ENCODE measurements at places on chromosomes 3 and 15.

GRCh38 chr15:32885713-32886112 is 167.9 kb downstream of the GREM1 start:
- DNase-seq, result no peak

DNA sequence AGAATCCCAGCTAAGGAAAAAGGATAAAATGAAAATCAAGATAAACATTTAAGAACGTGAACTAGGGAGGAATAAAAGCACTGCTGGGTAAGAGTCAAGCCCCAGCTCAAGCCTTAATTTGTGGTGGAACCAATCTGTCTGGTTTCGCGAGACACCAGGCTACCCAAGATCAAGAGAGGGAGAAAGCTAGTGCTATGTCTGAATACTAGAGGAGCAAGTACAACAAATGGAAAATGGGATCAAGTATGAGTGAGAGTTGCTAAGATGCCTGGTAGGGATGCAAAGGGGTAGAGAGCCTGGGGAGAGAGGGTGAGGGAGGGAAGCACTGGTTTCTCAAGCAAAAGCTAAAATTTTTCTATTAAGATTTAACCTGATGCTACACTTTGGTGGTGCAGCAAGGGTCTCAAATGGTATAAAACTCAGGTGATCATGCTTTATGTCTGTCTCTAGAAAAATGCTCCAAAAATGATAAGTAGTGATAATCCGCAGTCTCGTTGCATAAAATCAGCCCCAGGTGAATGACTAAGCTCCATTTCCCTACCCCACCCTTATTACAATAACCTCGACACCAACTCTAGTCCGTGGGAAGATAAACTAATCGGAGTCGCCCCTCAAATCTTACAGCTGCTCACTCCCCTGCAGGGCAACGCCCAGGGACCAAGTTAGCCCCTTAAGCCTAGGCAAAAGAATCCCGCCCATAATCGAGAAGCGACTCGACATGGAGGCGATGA is 1.7 kb upstream of the SETD5 start:
- DNase-seq, result no peak

DNA sequence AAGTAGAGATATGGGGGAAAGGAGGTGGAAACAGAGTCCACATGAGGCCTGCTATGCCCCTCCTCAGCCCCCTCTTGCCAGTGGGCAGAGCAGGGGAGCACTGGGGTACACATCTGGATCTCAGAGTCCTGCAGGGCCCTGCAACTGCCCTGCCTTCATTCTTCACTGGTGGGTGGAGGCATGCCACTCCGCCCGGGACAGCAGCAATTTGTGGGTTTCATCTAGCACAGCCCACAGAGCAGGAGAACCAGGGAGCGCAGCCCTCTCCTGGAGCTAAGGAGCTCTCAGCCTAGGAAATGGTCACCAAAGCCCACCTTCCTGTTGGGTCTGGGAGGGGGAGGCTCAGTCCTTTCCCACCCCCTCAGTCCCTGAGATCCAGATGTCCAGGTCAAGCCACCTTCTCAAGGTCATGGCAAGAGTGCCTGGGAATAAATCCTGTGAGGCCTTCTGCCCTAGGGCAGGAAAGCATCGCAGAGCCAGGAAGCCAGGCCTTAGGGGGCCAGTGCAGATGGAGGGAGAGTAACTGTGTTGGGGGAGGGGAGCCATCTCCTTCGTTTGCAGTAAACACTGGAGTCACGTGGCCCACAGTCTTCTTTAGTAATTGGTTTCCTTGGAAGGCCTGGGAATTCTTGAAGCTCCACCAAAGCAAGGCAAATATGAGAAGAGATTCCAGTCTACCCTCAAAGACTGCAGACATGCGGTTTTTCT is 31.0 kb downstream of the ANP32A start:
- no peak for DNase-seq

DNA sequence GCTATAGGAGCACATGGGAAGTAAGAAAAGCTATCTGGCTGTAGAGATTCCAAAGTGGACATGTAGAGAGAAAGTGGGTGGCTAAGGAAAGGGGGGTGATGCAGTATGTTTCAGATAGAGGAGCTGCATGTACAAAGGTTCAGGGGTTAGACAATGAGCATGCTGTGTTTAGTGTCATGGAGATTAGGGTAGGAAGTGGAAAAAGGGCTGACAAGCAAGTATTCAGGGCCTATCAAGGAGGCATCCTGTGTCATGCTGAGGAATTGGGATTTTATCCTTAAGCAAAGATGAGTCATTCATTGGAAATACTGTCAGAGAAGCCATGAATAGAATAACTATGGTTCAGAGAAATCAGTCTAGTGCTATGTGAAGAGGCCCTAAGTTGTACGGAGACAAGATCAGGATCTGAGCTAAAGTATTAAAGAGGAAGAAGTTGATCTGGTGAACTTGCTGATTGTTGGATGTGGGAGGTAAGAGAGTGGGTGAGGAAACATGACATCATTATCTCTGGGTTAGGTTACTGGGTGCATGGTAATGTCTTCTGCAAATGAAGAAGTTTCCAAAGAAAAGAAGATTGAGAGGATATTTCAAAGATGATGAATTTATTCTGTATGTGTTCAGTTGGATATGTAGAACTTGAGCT is 176.7 kb upstream of the GOLIM4 start:
- no peak for DNase-seq

- DNase-seq, result no peak
Measured at GRCh38 chr15:78146425-78147154, 2.6 kb upstream of the IDH3A start.

GRCh38 chr3:138542977-138543376 is 51.1 kb downstream of the CEP70 start:
- no peak for DNase-seq

DNA sequence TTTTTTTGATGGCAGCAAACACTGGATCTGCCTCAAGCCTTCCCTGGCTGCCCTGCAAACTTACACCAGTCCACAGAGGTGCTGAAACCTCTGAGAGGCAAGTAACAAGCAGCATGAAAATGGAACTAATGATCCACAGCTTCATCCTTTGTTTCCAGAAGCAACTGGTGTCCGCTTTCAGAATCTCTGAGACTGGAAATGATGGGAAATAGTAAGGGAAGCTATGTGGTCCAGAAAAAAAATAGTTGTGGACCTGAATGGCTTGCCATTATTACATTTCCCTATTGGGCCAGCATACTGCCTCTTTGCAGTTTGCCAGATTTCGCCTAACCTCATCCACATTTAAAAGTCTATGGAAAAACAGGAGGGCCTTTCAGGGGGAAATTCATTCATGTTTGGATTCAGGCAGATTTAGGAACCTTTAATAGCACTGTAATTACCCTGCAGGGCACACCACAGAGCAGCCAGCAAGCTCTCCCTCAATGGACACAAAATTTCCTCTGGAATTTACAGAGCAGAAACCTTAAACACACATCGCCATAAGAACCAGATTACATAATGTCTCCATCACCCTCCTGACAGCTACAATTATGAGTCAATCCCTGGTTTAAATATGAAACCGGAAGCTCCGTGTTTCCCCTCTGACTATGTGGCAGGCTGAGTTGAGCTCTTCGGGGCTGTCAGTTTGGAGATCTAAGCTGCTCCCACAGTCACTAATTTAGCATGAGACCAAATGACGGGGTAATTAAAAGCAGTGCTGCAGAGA is 134.4 kb downstream of the TMCO5A start:
- no peak for DNase-seq

GRCh38 chr3:152405915-152406802 is 137.4 kb downstream of the MBNL1 start:
- peak; percentile 61 for DNase-seq

DNA sequence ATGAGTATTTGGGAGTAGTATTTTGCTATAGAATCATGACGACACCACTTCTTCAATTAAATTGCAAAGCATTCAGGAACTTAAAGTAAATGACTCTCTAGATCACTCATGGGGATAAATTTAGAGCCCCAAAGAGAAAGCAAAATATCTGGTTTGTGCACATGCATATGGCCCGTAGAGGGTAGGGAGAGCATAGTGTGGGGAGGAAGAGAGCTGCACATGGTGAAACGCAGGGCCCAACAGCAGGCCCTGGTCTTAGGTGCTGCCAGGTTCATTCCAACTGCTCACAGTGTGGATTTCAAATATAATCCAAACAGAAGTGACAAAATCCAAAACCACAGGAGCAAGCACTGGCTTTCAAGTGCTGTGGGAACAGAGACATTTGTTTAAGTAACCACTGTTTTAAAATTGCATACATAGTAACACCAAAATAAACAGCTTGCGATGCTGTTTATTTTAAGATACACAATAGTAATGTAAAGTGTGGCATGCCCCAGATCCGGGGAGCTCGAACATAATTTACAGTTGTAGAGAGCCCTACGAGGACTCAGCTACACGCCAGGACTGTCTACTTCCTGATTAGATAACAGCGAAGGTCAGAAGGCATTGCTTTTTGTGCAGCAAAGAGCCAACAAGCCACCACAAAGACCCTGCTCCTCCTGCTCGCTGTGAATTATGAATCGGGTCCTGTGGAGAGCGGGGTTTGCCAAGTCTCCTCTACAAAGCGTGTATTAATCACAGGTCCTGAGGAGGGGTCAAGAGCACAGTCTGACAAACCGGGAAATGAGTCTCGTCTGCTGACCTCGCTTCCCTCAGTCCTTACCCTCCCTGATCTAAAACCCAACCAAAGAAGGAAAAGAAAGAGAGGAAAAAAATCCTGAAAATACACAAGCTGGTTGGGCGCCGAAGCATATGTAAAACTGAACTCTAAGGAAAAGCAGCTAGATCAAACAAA is 80.6 kb downstream of the MEIS2 start:
- DNase-seq, result no peak

DNA sequence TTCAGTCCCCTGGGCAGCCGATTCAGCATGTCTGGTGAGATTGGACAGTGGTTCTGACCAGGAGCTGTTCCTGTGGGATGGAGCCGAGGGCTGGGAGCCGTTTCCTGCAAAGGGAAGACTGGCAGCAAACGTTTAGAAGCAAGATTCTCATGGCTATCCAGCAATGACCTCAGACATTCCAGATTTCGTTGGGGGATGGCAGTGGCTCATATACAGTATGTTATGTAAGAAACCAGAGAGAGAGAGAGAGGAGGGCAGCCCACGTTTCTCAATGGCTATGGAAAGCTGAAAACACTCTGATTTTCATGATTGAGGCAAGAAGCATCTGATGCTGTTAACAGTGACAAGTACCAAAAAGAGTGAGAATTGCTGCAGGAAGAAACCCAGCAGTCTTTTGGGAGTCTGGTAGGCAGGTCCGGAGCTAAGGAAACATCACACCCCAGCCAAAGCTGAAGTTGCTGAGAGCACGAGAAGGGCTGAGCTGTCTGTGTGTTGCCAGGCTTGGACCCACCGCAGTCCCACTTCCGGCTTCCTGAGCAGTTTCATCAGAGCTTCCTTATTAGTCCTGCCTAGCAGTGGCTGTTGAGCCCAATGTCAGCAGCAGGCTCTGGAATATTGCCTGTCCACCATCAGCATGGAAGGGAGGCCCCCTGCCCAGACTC is 25.6 kb upstream of the VPS8 start:
- peak; percentile 57 for DNase-seq

GRCh38 chr3:53820084-53820483 is 26.1 kb downstream of the CHDH start:
- DNase-seq, result no peak

DNA sequence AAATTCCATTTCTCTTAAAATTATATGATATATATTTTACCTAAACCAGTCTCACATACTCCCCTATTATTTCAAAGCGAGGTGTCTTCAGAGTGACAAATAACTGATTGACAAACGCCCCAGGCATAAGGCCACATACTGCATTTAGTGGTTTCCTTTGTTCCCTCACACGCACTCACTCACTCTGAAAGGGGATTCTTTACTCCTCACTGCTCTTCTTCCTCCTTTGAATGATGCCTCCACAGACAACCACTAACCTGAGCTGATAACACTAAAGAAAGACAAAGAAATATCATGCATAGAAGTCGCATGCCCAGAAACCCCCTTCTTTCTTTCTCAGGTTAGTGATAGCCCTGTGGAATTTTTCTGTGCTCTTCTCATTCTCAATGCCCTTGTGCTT is 24.1 kb upstream of the BBX start:
- no peak for DNase-seq

DNA sequence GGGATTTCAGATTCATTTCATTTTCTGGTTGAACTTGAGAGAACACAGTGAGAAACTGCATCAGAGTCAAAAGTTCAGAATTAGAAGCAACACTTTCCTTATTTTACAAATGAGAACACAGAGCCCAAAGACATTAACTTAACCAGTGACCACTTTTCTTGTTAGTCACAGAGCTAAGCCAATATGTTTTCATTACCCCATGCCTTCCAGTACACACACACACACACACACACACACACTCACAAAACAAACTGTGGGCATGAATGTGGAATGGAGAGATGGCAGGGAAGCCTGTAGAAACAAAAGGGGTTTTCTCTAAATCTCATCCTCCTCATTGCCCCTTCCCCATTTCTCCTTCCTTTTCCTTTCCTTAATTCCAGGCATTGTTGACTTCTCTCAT is 267.4 kb upstream of the GADL1 start:
- DNase-seq, result no peak

DNA sequence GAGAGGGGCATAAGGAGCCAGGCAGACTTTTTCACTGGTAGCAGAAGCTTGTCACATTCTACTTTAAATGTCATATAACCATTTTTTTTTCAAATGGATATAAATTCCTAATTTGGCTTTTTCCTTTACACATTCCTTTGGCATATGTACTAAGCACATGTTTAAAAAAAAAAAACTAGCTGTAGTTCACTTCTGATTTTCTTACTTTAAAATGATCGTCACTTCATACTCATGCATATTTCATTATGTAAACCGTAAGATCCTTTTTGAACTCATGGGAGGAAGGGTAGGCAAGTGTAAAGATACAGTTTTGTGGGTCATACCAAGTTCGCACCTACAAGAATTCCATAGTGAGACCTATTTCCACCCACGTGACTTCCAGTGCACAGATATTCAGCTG is 45.1 kb upstream of the BFSP2 start:
- no peak for DNase-seq

DNA sequence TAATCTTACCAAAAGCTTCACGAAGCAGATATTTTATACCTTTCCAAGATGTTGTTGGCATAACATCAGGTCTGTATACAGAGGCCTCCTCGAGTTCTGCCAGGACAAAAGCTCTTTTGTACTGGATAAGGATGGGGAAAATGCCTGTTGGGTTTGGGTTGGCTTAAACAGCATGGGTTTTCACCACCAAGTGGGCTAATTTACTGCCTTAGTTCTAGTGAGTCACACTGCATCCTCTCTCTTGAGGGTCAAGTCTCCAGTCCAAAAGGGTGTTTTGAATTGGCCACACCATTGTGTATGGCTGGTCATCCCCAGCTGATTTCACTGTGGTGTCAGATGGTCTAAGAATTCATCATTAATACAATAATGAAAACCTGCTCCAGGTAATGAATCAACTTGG is 26.1 kb upstream of the BHLHE40 start:
- no peak for DNase-seq

GRCh38 chr15:32959077-32959476 is 235.4 kb downstream of the FMN1 start:
- no peak for DNase-seq

DNA sequence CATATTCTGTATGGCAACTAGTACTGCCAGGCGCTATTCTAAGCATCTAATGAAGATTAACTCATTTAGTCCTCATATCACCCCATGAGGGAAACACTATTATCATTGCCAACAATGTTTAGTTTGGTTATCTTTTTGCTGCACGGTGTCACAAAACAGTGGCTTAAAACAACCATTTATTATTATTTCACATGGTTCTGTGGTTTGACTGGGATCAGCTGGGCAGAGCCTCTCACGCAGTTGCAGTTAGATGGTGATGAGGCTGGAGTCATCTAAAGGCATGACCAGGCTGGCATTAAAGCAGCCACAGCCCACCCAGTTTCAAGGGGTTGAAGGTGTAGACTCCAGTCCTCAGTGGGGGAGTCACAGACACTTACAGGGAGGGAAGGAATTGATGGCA is 32.8 kb upstream of the RASA2 start:
- DNase-seq, result no peak

Measured in non-pigmented ciliary epithelial cell (primary cell).